Lung microvascular endothelial cell (primary cell): ENCODE measurements at places on chromosomes 1 and 21. TPM values are rescaled to one million over a fixed set of nuclear protein-coding genes. Genes with fewer than 3 reads are reported as not detected.
A peak's percentile ranks its signal among the peaks of the same experiment; 100 is the strongest.

ETV3L gene
- total RNA-seq: not detected in 2 replicates

KRTAP13-2 gene
- not detected in 2 replicates for total RNA-seq

ADCY10 gene
- not detected in 2 replicates for total RNA-seq

SPATA45 gene
- not detected in 2 replicates for total RNA-seq

VASH2 gene
- under 0.01 TPM in 2 replicates for total RNA-seq

FCRL2 gene
- not detected in 2 replicates for total RNA-seq

ATP1A1 gene
- total RNA-seq: 138 and 154 TPM in 2 replicates

DNAI4 gene
- 1.5 and 6.0 TPM in 2 replicates for total RNA-seq

TNFRSF4 gene
- 1.5 and 4.2 TPM in 2 replicates for total RNA-seq

DNA sequence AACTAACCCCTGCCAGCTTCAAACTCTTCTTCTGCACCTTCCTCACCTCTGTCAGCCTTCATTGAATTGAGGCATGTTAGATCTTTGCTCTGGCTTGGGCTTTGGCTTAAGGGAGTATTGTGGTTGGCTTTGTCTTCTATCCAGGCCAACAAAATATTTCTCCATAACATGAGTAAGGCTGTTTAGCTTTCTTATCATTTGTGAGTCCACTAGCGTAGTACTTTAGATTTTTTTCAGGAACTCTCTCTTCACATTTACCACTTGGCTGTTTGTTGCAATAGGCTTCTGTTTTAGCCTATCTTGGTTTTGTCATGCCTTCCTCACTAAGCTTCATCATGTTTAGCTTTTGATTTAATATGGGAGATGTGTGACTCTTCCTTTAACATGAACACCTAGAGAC is 417.5 kb downstream of the NCAM2 start:
- DNase-seq: no peak

GRCh38 chr1:36273024-36273423 is 33.1 kb upstream of the SH3D21 start:
- DNase-seq: no peak

- peak; percentile 29 for DNase-seq
These were observed 20.6 kb upstream of the PPM1J start for GRCh38 chr1:112735752-112736151.

DNA sequence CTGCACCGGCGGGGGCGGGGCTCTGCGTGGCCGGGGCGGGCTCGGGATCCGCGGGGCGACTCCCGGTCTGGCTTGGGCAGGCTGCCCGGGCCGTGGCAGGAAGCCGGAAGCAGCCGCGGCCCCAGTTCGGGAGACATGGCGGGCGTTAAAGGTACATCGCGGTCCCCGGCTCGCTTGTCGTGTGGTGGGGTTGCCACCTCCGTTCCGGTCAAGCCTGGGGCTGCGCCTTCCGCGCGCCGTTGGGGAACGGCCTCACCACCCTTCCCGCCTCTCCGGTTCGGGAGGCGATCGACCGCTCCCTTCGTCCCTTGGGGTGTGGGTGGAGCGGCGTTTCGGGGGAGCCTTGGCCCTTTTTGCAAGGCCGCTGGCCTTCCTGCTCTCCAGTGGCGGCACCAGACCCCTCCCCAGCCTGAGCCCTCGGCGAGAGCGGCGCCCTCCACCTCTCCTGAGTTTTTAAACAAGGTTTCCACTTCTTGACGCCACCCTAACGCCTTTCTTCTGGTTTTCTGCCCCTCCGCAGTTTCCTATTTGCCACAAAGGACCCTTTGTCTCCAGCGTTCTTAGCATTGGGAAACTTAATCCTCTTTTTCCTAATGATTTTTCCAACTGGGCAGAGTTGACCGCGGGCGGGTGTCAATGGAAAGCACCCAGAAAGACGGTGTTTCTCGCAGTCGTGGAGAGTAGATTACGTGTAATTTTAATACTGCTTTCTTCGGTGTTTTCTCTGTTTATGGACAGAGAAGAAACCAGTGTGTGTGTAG is at the start of the genes LEPR and LEPROT:
Gene LEPR (plus strand): TSS at position 79 of the 761 bp plus-strand sequence. CDS start 144,898 bp downstream, outside the sequence.
Gene LEPROT (plus strand): TSS at position 79 of the 761 bp plus-strand sequence. CDS start 57 bp downstream, at position 136.
- DNase-seq: no peak

DNA sequence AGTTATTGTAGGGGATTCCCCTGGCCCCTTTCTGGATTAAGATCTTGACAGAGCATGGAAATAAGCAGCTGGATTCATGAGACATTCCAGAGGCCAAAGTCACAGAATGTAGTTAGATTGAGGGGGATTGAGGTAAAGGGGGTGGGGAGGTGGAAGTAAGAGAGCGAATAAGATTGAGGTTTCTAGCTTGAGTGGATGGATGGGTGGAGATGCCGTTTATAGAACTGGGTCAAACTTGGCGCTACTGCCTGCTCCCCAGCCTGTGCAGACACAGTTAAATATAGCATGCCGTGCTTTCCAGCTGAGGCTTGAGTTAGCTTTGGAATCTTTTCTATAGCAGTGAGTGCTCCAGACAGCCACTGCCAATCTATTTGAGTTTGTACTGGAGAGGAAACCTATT is 85.7 kb downstream of the DYRK1A start:
- no peak for DNase-seq

GRCh38 chr21:26397545-26397944 is 175.5 kb downstream of the CYYR1 start:
- DNase-seq: no peak

DNA sequence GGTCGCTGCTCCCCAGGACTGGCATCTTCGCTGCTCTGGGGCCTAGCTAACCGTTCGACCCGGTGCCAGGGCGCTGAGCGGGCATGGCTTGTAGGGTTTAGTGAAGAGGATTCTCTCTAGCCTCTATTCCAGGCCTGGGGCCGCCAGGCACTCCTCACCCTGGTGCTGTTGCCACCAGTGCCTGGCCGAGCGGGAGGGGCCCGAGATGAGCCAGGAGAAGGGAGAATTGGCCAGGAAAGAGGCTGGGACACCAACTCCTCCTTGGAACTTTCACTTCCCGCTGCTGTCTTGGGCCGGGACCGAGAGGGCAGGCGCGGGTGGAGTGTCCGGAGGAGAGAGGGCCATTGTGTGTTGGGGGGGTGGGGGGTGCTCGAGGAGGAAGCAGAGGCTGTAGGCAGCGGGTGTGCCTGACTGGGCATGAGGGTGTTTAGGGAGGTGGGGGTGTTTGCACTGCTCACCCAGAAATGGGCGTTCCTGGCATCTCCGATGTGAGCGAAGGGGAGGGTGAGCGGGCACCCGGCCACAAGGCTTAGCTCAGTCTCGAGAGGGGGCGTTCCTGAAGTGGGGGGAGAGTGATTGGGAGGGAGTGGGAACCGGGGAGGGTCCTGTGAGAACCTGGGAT is 772 bp downstream of the ADAM15 start:
- DNase-seq: peak; percentile 57

GRCh38 chr1:201896951-201897391 is 8.3 kb downstream of the SHISA4 start:
- no peak for DNase-seq

GRCh38 chr1:169689395-169689794 is 22.0 kb downstream of the SELL start:
- no peak for DNase-seq

DNA sequence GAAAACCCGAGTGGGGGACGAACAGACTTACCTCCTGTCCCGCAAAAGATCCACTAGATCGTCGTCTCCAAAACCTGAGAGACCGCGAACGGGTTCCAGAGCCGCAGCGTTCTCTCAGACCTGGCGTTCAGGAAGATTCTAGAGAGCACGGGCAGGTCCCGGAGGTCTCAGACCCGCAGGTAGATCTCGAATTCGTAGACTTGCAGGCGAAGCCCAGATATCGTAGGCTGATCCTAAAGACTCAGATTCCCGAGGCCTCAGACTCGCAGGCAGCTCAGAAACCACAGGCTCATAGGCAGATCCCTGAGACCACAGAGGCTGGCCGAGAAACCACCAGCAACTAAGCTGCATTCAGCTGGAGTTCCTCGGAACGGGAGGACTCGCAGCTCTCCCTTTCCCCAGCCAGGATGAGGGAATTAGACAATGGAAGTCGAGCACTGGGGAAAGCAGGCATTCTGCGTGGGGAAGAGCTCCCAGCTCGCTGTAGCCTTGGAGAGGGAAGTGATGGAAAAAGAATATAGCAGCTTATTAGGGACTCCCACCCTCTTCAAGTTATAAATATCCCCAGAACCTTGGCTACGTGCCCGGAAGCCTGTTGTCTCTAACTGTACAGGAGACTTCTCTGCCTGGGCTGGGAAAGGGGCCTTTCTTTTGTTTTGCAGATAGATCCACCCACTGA is at the start of gene ZNF436:
Gene ZNF436 (minus strand): TSS at position 502 of the 679 bp plus-strand sequence. CDS start 1,831 bp downstream, outside the sequence.
- peak; percentile 42 for DNase-seq

- DNase-seq: no peak
These were observed 271.3 kb downstream of the DNM3 start for GRCh38 chr1:172112576-172112975.

GRCh38 chr1:244371242-244372141 is 80.2 kb downstream of the ADSS2 start:
- no peak for DNase-seq

DNA sequence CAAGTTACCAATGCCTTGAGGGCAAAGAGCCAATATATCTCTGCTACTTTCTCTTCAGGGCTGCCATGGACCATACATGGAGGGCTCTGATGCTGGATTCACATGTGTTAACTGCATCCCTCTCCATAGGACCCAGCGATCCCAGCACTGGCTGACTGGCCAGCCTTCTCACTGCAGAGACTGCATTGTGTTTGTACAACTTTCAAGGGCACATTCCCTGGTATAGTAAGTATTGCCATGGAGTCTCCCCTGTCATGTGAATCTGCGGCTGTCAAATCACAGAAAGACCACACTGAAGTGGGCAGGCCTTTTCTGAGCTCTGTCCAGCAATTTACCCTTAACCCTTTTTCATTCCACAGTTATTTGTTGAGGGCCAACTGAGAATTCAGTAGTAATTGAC is 449.8 kb downstream of the OMA1 start:
- DNase-seq: no peak

DNA sequence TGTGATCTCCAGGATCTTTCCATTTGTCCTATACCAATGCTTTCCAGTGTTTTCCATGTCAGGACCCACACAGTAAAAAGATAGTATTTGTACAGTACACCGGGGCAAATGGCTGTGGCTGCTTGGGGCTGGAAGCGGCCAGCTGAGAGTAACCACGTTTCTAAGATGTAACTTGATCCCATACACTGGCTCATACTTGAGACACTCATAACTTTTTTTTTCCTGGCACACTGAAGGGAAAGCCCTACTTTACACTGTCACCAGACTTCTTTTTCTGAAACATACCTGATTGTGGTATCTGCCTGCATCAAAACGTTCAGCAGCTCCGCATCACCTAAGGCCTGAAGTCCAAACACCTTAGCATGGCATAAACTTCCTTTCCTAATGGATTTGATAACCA is 21.6 kb downstream of the VPS13D start:
- no peak for DNase-seq

DNA sequence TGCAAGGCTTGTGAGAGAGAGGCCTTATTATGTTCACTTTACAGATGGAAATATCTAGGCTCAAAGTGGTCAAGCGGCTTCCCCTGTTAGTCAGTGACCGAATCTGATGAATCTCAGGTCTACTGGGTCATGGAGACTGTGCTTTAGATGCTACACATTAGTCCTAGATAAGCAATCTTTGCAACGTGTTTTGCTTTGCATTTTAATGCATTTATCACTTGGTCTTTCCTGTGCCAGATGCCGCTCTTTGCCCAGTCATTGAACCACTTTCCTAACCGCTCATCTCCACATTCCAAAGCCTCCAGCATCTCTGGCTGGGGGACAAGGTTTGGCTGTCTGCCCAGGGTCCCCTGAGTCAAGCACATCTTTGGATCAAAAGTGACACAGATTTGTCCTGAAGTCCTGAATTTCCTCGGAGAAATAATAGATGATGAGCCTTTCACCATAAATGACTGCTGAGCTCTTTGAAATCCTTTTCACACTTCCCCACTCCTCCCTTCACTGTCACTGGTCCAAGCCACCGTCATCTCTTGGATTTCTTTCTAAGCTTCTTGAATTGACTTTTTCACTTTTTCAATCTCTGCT is 96.0 kb upstream of the USP24 start:
- DNase-seq: no peak

GRCh38 chr1:102837551-102837950 is 270.8 kb downstream of the COL11A1 start:
- no peak for DNase-seq

DNA sequence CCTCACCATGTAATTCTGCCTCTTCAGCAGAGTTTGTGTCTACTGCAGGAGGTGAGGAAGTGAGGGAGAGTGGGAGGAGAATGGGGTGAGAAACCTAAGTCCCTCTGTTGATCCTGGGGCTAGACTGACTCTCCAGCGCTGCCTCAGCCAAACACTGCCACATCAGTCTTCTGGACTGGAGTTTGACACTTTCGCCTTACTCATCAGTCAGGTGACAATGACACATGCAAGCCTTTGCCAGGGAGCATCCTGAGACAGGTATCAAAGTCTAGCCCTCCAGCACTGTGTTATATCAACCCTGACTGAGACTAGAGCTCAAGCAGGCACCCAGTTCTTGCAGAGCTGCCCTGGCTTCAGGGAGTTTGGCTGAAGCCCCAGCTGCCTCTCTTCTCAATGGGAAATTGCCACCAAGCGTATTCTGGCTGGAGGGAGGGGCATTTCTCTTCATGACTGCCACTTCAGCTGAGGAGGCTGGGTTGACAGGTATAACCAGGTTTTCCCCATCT is 33.3 kb upstream of the SUCO start:
- no peak for DNase-seq

DNA sequence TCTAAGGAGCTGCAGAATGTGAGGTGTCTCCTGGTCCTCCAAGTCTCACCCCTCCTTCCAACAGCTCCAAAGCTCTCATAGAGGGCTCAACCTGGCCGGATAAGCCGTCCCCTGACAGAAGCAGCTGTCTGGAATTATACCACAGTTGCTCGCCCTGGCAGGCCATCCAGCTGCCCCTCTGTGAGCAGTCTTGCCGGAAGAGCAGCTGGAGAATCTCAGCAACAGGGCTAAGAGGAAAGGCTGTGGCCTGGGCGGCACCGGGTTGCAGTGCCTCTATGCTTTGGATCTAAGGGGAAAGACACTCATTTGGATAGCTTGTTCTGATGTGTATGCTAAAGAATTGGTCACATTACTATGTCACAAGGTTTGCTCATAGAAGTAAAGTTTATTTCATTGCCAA is 12.4 kb downstream of the TMCC2 start:
- DNase-seq: no peak

DNA sequence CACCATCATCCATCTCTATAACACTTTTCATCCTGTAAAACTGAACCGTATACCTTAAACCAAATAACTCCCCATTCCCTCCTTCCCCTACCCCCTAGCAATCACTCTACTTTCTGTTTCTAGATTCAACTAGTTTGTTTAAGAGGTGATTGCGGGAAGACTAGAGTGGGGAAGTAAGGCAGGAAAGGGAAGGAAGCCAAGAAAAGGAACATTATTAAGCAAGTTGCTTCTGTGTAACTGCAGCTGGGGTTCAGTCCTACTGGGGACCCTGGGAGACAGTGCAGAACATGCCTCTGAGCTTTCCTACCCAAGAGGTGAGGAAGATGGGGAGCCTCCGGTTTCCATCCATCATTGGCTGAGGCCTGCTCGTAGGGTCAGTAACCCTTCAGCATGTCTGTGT is 28.9 kb upstream of the H3-3A start:
- DNase-seq: no peak

- no peak for DNase-seq
These were observed 363.0 kb downstream of the PTBP2 start for GRCh38 chr1:97084546-97084945.

DNA sequence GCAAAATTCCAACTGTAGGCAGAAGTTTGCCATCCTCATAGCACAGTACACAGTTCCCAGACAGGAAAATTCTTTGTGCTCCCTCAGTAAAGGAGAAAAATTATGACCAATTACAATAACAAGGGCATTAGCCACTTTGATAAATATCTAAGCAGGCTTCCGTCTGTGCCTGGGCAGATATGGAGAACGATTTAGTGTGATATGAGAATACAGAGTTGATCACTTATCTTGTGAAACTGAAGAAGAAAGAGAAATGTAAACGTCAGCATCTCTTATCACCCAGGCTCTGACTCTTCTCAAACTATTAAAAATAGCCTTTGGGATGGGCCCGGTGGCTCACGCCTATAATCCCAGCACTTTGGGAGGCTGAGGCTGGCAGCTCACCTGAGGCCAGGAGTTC is 54.5 kb upstream of the TIAM1 start:
- DNase-seq: no peak
